ENCODE measurements at places on chromosomes 3 and 15.

DNA sequence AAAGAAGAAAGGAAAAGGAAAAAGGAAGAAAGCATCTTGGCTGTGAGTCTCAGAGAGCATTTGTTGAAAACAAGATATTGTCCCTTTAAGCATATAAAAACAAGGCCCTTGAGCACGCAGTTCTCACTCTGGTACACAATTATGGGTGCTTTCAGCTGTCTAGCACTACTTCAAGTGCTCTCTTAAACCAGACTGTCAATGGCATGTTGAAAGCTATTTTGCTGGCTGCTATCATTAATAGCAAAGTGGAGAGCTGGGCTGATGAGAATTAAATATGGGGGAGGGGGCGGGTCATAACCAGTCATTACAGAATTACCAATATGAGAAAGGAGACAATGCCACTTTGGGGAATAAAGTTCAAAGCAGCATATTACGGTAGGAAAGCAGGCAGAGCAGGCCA is 9.3 kb downstream of the TLE3 start:
- DNase-seq = peak; percentile 38

DNA sequence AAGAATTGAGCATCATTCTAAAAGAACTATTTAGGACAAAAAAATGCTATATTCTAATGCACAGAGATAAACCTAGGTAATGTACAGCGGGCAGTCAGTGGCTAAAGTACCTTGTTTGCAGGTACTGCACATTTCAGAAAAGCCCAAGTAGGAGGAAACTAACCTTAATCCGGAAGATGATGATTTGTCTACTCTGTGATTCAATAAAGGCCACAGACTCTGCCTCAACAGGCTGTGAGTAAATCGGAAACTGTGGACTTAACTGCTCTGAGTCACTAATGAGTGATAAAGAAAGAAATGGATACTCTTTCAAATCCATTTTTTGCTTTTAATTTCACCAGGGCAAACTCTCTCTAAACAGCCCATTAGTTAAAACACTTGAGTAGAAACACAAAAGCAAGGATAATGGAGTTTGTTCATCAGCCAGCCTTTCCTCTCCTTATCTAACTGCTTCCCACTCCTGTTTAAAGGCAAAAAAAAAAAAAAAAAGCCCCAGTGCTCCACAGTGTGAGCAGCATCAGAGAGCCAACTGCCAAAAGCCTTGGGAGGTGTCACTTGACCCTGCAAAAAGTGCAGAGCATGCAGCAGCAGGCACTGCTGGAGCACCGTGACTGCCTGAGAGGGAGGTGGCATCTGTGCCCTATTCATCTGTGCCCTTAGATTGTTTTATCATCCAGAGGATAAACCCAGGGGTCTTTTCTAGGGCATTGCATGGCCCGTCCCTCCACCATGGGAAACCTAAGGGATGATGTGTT is 187.7 kb downstream of the SATB1 start:
- peak; percentile 84 for DNase-seq

DNA sequence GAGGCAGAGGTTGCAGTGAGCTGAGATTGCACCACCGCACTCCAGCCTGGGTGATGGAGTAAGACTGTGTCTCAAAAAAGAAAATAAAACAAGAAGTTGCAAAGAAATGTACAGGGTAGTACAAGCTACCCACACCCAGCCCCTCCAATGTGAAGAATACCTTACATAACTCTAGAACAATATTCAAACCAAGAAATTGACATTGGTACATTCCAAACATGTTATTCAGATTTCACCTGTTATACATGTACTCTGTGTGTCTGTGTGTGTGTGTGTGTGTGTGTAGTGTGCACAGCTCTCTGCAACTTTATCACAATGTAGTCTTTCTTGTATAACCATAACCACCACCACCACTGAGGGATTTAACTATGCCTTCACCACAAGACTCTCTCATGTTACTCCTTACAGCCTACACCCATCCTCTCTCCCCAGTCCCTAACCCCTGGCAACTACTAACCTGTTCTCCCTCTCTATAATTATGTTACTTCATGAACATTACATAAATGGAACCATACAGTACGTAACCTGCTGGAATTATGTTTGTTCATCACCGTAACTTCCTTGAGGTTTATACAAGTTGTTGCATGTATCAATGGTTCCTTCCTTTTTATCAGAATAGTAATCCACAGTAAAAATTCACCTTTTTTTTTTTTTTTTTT is 16.2 kb upstream of the TJP1 start:
- DNase-seq = no peak

- DNase-seq = no peak
Measured at GRCh38 chr3:33057320-33058298, 39.3 kb downstream of the GLB1 start.

- DNase-seq = no peak
Measured at GRCh38 chr3:12993517-12994356, 79.5 kb downstream of the IQSEC1 start.

DNA sequence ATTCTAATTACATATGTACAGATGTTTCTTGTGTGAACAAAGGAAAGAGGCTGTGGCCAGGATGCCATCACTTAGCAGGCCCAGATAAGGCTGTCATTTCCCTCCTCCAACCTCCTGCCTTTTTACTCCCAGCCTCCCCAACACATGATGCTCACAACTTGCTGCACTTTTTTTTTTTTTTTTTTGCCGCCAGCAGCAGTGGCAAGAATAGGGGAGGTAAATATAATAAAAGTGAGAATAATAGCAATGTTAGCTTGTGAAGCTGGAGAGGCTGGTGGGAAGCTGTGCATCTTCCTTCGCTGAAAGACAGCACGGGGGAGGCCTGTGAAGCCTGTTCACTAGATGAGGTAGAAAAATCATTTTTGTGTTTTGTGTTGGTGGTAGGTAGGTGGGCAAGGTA is 42.5 kb upstream of the MYO5C start:
- DNase-seq = no peak

GRCh38 chr3:72034986-72035385 is 250.0 kb upstream of the PROK2 start:
- DNase-seq = no peak

- no peak for DNase-seq
Measured at GRCh38 chr15:55630858-55631257, 42.7 kb upstream of the PYGO1 start.

GRCh38 chr15:32790352-32790999 is 72.7 kb downstream of the GREM1 start:
- DNase-seq = no peak

GRCh38 chr3:124999317-124999716 is 56.5 kb downstream of the HEG1 start:
- no peak for DNase-seq

DNA sequence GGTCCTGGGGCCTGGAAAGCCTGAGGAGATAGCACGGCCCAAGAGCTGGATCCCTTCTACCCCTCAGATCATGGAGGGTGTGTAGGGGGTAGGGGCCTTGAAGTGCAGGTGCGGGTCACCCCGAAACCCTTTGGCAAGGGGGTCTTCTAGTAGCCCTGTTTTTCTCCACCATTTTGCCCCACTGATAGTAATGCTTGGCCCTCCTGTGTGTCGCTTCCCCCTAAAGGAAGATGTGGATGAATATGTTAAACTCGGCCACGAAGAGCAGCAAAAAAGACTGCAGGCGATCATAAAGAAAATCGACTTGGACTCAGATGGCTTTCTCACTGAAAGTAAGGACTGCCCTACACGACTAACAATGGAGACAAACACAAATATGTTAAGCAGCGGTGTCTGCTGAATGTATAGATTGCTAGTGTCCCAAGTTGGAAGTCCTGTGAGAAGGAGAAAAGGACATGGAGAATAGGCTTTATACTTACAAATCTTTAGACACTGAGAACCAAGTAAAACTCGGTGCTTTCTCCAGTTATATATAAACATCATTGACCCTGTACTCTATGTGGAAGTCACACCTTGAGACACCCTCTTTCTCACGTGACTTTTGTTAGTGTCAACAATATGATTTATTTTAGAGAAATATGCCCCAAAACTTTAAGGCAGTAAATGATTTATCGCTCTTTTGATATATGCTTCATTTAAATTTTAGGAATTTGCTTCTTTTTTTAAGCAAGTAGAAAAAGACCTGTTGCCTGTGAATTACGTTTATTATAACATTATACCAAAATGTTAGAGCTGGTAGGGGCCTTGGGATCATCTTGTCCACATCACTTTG is 802 bp downstream of the RCN2 start:
- no peak for DNase-seq

GRCh38 chr3:125410922-125411321 is 35.8 kb upstream of the ZNF148 start:
- no peak for DNase-seq

DNA sequence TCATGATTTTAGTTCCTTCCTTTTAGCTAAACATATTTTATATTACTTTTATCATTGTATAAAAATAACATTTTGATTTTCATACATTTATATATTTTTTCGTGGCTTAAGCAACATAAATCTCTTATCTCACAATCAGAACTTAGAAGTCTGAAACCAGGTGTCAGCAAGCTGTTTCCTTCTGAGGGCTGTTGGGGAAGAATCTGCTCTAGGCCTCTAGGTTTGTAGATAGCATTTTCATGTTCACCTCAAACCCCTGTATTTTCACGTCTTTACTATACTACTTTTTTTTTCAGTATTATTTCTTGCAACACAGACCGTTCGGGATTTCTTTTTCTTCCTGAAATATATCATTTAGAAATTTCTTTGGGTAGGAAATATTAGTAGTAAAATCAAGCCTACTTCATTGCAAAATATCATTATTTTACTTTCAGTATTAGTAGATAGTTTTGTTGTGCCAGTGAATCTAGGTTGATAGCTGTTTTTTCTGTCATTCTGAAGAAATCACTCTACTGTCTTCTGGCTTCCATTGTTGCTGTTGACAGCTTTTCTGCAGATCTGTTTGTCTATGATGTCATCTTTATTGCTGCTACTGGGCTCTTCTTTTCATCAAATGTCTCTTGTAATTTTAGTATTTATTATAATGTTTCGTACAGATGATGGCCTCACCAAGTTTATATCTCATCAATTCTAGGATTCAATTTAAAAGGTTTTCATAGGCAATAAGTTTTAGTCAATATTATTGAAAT is 756.3 kb downstream of the VGLL3 start:
- DNase-seq = no peak

DNA sequence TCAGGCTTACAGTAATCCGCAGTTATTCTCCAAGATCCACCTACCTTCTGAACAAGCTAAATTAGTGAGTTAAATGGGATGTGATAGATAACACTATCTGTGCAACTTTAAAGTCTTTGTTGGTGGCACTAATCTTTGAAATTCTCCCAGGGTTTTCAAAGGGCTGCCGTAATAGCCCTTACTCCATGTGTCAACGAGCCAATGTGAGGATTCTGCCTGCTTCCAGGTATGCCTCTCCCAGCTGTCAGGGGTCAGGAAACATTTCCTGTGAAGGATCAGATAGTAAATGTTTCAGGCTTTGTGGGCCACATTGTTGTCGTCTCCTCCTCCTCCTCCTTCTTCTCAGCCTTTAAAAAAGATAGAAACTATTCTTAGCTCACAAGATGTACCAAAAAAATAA is 20.2 kb upstream of the SCN5A start:
- DNase-seq = no peak

- no peak for DNase-seq
Measured at GRCh38 chr3:195209083-195209846, 61.7 kb downstream of the XXYLT1 start.

All from activated CD4-positive, alpha-beta T cell treated with anti-CD3 and anti-CD28 coated beads, Interleukin-10, Interleukin-2, amounts not matched to agents 100 ng/mL and 50 ng/mL, durations not matched to agents 16 hours and 8 hours (primary cell).